CD4-positive, alpha-beta T cell treated with Interleukin-6 at 100 ng/mL for 8 hours (primary cell): ENCODE measurements at places on chromosomes 11 and 22.
A peak's percentile ranks its signal among the peaks of the same experiment; 100 is the strongest.

DNA sequence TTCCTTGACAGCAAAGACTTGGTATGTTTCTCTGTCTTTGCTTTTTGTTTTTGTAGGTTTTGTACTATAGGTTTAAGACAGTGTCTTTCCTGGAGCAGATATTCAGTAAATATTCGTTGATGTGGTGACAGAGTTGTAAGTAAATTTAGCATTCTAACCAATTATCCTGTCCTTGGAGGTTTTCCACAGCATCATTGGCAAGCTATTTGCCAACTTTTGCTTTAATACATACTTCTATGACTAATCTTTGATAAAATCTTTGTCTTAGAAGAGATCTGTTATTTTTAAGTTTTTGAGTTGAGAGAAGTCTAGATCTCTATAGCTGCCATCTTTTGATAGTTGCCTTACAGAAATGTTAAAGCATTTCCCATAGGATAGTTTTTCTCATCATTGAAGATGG, 3.8 kb downstream of the USP47 start:
- no peak for DNase-seq

DNA sequence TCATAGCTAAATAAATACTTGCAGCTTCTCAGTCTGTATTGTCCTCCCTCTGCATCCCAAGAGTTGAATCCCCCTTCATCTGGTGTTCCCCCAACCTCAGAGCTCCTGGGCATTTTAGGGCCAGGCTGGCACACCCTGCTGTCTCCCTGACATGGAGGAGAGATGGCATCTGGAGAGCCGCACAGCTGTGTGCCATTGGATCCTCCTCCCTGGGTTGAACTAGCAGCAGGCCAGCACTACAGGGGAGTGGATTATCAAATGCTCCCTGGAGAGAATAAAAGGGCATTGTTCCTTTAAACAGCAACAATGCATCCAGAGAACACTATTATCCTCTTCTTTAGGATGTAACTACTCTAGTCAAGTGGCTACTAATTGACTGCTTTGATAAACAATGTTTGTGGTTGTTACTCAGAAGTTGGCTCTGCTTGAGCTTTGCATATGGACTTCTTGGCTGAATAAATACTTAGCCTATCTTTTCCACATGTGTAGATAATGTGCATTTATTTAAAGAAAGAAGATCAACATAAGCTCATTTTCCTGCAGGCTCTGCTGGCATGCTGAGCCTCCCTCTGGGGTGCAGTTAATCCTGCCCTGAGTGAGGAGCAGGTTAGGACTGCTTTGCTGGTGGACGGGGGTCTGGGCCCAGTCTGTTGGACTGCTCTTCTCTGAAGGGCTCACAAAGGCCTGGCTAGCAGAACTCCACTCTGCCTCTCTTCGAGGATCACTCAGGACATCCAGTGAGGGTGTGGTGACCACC, 897.2 kb downstream of the TBC1D22A start:
- DNase-seq: no peak

DNA sequence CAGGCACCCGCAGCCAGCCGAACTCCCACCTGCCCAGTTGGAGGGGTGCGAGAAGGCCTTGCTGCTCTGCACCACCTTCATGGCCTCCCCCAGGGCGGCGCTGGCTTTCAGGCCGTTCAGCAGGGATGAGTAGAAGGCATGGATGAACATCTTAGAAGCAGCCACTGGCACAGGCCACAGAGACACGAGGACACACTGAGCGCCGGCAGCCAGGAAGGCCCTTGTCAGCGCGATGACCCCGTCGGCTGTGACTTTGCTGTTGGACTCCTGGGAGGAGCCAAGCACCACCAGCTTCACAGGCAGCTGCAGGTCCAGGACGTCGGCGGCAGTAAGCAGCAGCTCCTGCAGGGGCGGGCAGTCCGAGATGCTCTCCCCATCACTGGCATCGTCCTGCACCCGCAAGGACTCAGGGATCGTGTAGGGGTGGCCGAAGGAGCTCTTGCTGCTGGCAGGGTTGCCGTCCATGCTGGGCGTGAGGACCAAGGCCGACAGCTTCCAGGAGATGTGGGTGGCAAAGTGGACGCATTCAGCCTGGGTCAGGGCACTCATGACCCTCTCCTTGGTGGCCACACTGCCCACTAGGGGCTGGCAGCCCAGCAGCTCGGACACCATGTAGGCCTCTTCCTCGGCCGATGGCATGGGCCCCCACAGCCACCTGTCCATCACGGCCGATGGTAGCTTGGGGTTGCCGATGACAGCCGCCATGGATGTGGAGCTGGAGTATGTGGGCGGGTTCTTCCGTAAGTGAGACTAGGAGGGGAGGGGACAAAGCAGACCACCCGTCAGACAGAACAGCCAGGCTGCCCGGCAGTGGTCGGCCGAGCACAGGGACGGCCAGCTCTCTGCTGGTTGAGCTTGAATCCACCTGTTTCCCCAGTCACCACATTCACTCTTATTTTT, 79.7 kb upstream of the PITPNB start:
- DNase-seq: no peak

DNA sequence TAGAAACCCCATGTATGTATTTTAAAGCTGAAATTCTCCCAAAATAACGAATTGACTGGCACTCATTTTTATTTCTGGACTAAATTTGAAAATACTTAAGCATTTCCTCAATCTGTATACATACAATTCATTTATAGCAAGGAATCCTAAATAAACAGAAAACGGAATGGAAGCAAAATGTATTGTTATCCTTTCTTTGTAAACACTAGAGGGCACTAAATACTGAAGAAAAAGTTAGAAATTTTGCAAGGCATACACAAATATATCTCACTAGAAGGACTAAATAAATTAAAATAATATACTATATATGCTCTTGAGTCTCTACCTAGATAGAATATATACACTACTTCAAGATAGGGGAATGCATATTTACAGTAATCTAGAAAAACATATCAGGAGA, 23.1 kb upstream of the ANO5 start:
- no peak for DNase-seq

DNA sequence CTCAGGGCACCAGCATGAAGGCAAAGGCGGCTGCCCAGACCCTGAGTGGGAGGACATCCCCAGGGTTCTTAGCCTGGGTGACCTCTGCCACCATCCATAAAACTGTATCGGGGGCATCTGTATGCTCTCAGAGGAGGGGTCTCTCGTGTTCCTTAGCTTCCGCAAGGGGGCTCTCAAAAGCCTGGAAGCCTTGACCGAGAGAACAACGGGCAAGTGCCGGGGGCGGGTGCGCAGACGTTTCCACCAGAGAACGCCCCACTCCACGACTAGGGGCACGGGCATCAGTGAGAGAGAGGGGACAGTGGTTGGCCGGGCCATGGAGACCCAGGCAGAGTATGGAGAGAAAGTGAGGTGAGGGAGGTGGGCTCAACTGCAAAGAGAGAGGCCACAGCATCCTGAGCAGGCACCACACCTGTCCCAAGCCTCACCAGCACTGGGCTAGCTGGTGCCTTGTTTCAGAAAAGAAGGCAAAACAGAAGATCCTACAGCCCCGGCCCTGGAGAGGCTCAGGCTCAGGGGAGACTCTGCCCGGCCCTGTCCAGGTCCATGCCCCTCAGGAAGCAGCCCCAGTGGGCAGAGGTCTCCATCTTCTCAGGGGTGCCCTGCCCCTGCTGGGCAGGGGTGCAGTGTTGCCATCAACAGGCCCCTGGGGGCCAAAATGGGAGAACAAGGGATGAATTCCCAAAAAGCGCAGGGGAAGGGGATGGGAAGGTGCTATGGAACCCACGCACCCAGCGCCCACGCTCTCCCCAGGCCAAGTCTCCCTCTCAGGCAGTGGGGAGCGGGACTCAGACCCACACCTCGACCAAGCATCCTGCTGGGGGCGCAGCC, 5.9 kb downstream of the TSPAN32 start:
- DNase-seq: no peak

DNA sequence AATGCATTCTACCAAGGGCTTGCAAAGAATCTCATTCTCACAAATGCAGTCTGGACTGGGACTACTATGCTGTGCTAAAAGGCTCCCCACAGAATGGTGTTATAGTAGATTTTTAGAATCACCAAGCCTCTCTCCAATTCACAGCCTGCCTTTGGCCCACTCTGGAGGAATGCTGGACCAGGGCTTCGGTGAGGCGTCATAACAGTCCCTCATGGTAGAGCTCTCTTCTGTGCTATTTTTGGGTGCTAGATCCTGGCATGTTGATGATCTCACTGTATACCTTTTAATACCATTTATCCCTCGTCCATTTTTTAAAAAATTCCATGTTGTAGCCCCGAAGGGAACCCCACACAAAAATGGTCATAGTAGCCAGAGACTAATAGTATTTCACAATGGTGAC, 17.6 kb downstream of the MAP6 start:
- DNase-seq: no peak

- no peak for DNase-seq
Observed at GRCh38 chr22:30288419-30289140, 725 bp downstream of the CASTOR1 start.

DNA sequence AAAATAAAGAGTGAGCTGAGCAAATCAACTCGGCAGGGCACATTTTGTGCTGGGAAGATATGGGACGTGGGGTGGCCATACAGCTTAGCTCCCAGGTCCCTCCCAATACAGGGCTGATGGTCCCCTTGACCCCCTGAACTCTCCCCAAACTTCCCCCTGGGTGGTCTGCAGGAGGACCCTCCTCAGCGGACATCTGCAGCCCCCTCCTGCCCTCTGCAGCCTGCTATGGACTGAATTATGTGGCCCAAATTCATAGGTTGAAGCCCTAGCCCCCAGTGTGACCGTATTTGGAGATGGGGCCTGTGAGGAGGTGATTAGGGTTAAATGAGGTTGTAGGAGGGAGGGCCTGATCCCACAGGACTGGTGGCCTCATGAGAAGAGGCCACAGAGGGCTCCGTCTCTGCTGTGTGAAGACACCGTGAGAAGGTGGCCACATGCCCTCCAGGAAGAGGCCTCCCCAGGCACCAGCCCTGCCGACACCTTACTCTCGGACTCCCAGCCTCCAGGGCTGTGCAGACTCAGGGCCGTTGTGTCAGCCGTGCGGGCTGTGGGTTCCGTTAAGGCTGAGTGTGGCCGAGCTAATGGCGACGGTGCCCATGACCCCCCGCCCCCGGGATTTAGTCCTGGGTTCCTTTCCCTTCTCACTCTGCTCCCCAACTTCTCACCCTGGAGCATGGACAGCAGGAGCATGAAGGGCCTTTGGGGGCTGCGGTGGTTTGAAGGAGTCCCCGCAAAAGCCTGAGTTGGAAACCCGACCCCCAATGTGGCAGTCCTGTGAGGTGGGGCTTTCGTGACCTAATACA, 1042.8 kb downstream of the BRD1 start:
- DNase-seq: no peak

- DNase-seq: no peak
Observed at GRCh38 chr22:49404020-49404419, 423.7 kb downstream of the BRD1 start.

GRCh38 chr22:35352214-35353111, 28.4 kb upstream of the HMOX1 start:
- peak; percentile 22 for DNase-seq

DNA sequence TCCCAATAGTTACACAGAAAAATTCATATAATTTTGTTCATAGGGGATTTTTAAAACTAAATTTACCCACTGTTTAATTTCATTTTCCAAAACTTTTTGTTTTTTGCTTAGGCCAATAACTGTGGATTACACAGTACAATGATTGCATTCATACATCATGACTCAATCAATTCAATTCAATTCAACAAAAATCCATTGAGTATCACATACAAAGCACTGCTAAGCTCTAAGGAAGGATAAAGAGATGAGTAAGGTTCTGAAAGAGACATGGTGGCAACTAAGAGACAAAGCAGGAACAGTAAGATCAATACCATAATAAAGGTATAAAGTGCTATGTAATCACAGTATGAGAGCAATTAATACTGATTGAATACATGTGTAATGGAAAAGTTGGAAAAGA, 9.4 kb upstream of the LAYN start:
- no peak for DNase-seq

DNA sequence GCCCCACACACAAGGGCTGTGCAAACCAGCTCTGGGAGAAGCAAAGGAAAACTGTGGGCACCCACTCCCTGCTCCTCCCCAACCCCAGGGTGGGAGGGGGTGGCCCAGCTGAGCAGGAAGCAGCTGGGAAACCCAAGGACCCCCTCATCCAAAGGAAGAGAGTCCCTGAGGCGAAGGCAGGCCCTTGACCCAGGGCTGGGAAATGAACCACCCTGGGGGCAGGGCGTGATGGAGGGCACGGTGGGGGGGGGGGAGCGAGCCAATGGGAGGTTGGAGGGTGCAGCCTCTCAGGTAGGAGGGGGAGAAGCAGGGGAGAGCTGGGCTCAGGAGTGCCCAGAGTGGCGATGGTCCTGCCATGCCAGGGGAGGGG, 16.8 kb downstream of the SCN4B start:
- no peak for DNase-seq

DNA sequence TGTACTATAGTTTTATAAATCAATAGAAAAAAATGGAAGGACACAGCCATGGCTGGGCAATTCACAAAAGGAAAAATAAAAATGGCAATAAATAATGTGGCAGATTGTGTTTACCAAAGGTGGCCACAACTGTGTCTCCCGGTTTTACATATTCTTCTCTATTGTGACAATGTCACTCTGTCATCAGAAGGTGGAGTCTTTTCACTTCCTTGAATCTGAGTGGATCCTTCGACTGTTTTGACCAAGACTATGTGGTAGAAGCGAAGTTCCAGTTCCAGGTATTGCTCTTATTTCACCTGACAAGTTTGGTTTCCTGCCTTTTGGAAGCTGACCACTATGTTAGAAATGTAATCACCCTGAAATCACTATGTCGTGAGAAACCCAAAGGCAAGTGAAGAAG, 31.0 kb upstream of the HSD17B12 start:
- no peak for DNase-seq

DNA sequence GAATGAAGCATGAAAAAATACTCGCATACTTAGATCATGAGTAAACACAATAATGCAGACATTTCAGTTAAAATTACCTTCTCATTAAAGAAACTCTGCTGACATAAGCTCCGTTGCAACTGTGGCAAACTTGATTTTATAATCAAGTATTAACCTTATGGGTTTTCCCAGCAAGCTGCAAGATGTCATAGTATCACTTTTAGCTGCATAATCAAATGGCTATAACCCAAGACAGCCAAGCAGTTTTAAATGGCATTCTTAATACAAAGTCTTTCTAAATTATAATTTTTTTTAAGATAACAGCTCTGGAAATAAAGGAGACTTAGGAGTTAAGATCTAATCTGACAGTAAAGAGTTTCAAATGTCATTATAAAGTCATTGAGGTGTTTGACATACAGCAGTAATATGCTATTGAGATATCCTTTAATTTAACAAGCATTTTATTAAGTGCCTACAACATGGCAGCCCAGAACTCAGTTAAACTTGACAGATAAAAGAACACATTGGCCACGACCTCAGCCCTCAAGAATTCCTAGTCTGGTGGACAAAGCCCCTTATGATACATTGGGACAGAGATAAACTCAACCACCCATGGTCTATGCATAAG, 163.1 kb upstream of the FAT3 start:
- no peak for DNase-seq

GRCh38 chr11:11626128-11626527, 4.3 kb upstream of the GALNT18 start:
- no peak for DNase-seq

GRCh38 chr11:122851366-122851966, 13.2 kb downstream of the CRTAM start:
- DNase-seq: peak; percentile 57

DNA sequence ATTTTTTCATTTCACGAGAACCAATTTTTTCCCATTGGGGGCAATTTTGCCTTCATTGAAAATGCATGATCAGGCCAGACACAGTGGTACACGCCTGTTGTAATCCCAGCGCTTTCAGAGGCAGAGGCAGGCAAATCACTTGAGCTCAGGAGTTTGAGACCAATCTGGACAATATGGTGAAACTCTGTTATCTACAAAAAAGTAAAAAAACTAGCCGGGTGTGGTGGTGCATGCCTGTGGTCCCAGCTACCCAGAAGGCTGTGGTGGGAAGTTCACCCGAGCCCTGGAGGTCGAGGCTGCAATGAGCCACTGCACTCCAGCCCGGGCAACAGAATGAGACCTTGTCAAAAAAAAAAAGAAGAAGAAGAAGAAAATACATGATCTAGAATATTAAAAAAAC, 19.2 kb upstream of the UPK3A start:
- no peak for DNase-seq
